ENCODE measurements at places on chromosomes 13 and 19. TPM values are rescaled to one million over a fixed set of nuclear protein-coding genes. Genes with fewer than 3 reads are reported as not detected.

GRCh38 chr19:30441011-30441410 is 68.8 kb downstream of the ZNF536 start:
- DNase-seq = no peak

KLK5 gene
- not detected for total RNA-seq

GRCh38 chr13:93151277-93151676 is 75.3 kb upstream of the GPC6 start:
- no peak for DNase-seq

ZNF563 gene
- total RNA-seq = 4.6 TPM

CCDC70 gene
- total RNA-seq = not detected

- DNase-seq = no peak
These were observed 6.3 kb upstream of the FDX2 start for GRCh38 chr19:10321874-10322835.

GRCh38 chr13:76425935-76426334 is 460.3 kb downstream of the KCTD12 start:
- DNase-seq = no peak

TSSK6 gene
- 1.8 TPM for total RNA-seq

GRCh38 chr19:32464279-32464678 is 58.7 kb downstream of the DPY19L3 start:
- DNase-seq = no peak

DNA sequence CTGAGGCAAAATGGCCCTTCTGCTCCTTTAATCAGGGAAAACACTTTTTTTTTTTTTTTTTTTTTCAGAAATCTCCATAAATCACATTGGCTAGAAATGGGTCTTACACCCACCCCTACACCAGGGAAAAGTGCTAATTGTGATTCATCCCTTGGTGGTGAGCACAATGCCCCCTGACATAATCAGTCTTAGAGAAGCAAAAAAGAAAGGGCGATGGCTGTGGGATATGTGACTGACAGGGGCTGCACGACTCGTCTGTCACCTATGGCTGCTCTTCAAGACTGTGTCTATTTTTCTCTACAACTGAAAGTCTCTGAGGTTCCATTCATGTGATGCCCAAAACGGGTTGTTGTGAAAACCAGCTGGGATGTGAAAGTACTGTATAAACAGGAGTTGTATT is 3.6 kb upstream of the GPC6 start:
- no peak for DNase-seq

- no peak for DNase-seq
These were observed 13.1 kb upstream of the HOMER3 start for GRCh38 chr19:18954094-18954493.

GRCh38 chr13:37342205-37342604 is 236.7 kb upstream of the CSNK1A1L start:
- no peak for DNase-seq

PET100 gene
- 75.6 TPM for total RNA-seq

APC2 gene
- 0.13 TPM for total RNA-seq

Data from left lobe of liver (tissue), 2 donors.